ENCODE measurements at places on chromosomes 5 and 9.

GRCh38 chr5:138936968-138937345 lies 61.8 kb upstream of the LRRTM2 start:
- DNase-seq: no peak

GRCh38 chr5:61047346-61047745 lies 102.3 kb downstream of the NDUFAF2 start:
- DNase-seq: no peak

DNA sequence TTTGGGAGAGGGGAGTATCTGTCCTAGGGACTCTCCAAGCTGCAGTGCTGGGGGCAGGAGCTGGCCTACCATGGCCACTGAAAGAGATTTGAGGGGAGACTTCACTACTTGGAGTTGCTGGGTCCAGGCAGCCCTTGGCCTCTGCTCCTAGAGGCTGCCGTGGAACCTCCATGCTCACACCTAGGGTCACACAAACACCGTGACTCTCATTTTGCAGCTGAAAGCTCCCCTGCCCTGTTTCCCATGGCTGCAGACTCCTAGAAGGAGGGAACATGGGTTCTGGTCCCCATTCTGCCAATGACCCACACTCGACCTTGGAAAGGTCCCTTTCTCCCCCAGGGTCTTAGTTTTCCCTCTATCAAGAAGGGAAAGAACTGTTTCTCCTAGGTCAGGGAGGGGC lies 147.1 kb upstream of the PPP1R26 start:
- DNase-seq: no peak

- DNase-seq: no peak
These were observed 581.3 kb upstream of the KLF4 start for GRCh38 chr9:108070861-108071260.

DNA sequence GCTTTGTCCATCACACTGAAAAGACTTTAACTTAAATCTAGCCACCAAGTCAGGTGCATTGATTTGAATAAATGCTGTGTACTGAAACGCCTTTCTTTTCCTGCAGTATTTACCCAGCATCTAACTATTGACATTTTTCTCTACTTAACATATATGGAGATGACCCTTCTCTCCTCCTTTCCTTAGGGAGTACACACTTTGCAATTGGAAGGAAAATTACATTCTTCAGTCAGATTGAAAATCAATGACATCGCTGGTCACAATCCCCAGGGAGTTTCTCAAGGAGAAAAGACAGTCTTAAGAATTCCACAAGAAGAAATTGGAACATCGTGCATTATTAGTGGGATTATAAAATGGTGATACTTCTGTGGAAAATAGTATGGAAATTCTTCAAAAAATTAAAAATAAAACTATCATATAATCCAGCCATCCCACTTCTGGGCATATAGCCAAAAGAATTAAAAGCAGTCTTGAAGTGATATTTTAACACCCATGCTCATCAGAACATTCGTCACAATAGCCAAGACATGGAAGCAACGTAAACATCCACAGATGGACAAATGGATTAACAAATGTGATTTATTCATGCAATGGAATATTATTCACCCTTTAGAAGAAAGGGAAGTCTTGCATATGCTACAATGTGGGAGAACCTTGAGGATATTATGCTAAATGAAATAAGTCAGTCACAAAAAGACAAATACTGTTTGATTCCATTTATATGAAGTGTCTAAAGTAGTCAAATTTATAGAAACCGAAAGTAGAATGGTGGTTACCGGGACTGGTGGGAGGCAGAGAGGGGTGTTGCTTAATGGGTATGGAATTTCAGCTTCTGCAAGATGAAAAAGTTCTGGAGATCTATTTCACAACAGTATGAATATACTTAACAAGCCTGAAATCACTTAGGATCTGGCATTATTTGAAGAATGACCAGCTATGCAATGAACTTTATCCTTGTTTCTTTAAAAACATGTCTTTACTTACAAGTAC lies 14.3 kb upstream of the FREM1 start:
- peak; percentile 53 for DNase-seq

Data from HS-5 (cell line).